ENCODE measurements at places on chromosomes 6 and 20.

DNA sequence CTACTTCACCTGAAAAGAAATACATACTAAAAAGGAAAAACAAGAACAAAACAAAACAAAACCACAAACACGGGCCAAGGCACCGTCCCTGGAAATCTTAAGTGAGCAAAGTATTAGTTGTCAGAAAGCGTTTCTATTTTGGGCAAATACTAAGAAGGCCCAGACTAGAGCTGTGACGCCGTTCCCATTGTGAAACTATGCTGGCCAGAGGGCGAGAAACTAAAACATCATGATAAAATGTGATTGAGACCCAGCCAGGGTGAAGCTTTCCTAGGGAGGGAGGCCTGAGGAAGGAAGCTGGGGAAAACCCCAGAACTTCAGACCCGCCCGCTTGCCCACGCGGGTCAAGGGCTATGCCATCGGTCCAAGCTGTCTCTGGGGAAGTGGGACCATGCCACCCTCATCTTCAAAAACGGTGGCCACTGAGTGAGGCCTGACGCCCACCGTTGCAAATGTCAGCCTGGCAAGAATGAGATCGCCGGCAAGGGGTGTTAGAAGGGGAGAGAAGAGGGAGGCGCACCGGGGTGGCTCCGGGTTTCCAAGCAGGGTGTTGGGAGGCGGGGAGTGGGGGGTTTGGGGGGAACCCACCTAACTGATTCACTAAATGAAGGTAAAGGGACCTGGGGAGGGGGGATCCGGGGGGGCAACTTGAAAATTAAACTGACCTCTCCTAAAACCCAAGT lies 1950.9 kb upstream of the DEFB115 start:
- DNase-seq: no peak

DNA sequence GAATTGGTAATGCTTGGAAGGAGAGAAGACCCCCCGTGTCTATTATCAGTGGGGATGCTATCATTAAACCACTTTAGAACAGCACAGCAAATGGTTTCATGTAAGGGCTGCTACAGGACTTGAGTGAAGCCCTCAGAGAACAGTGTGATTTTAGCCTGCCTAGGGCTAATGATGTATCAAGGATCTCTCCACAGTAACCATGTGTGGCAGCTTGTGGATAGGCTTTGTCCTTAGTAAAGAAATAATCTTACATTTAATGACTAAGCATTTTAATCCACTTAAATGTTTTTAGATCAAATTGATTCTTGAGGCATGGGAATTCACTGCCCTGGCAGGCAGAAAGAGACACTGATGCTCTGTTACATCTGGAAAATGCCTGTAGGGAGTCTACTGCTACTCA lies 495.1 kb downstream of the NKAIN2 start:
- no peak for DNase-seq

GRCh38 chr6:19538096-19538495 lies 299.1 kb upstream of the ID4 start:
- DNase-seq: peak; percentile 100

DNA sequence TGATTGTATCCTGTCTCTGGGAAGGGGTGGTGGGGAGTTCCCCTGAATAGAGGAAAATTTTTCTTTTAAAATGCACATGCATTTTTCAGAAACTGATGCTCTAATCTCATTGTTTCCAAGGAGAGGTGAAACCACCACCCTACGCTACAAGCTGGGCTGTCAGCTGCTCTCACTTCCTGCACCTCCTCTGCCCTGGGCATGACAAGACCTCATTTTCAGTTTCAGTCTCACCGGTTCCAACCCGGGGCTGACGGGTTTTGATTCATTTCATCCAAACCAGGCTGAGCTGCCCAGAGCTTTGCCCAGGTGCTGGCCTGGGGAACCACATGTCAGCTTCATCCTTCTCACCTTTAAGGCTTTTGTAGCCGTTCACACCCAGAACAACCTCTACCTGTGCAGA lies 99.7 kb downstream of the EYA2 start:
- DNase-seq: peak; percentile 48

DNA sequence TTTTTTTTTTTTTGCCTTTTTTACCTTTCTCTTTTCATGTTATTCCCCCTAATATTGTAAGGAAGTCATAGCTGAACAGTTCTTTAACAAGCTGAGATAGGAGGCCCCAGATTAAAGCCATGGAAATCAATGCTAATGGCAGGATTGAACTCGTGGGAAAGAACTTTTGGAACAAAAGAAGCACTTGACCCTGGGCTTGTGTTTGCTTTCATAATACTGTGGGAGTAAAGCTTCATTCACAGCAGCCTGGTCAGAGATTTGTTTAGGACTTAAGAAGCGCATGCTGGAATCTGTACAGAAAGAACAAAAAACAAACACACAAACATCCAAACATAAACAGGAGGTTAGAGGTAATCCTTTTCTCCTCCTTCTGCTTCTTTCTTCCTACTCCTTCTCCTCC lies 5.1 kb downstream of the HEY2 start:
- no peak for DNase-seq

DNA sequence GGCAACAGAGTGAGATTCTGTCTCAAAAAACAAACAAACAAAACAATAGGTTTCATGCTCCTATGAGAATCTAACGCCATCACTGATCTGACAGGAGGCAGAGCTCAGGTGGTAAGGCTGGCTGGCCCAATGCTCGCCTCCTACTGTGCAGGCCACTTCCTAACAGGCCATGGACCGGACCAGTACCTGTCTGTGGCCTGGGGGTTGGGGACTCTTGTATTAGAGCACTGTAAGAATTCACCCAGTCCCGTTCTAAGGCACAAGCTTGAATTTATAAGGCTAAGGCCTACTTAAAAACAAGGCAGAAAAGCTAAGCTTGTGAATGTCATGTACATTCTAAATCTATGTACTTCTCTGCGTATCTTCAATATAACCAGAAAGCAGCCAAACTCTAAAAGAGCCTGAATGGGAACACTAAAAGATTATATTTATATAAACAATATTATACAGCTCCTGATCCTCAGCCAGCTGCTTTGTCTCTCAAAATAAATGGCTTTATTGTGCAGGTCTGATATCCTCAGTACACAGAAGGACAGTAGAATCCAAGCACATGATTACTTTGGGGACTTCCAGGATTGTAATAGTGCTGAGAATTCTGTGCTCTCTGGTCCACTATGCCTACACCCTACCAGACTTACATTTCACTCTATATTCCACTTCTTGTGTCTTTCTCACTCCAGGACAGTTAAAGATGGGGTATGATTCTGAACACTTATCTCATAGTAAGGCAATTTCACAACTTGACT lies 64.5 kb upstream of the DST start:
- no peak for DNase-seq

DNA sequence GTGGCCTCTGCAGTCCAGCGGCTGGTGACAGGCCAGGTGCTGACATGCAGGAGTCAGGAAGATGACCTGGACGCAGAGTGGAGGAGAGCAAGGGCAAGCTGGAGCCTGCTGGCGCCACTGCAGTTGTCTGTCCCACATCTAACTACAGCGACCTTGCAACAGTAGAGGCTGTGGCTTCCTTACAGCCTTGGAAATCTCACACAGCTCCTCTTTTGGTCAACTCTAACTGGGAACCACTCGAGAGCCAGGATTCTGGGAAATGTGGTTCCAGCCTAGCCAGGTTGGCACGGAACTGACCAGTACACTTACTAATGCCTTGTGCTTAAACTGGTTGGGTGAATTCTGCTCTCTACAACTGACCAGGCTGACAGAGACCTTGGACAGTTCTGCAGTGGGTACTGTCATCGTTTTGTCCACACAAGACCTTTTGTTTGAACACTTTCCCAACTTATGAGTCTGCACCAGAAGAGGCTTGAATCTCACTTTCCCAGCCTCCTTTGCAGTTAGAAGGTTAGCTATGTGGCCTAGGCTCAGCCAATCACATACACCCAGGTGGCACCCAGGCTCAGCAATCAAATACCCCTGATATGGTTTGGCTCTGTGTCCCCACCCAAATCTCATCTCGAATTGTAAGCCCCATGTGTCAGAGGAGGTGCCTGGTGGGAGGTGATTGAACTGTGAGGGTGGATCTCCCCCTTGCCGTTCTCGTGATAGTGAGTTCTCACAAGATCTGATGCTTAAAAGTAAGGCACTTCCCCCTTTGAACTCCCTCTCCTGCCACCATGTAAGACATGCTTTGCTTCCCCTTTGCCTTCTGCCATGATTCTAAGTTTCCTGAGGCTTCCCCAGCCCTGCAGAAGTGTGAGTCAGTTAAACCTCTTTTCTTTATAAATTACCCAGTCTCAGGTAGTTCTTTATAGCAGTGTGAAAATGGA lies 153.5 kb downstream of the ZMYND8 start:
- DNase-seq: no peak

GRCh38 chr6:159535656-159536350 lies 157.2 kb downstream of the SOD2 start:
- DNase-seq: no peak

- DNase-seq: no peak
These were observed 2.2 kb upstream of the KIF25 start for GRCh38 chr6:167995302-167995701.

GRCh38 chr20:31560746-31561598 lies 44.1 kb upstream of the ID1 start:
- peak; percentile 94 for DNase-seq

- DNase-seq: peak; percentile 93
These were observed 51.1 kb downstream of the ARID1B start for GRCh38 chr6:156828280-156828703.

- DNase-seq: peak; percentile 86
These were observed 12.0 kb upstream of the PTPN1 start for GRCh38 chr20:50498071-50498776.

Measured in mammary epithelial cell (primary cell).